CD4-positive, alpha-beta T cell treated with Interleukin-6 at 100 ng/mL for 8 hours (primary cell): ENCODE measurements at places on chromosomes 5 and 9.

- DNase-seq, result no peak
Observed at GRCh38 chr5:151081431-151082281, 822 bp upstream of the TNIP1 start.

GRCh38 chr9:15834541-15834940 is 281.7 kb downstream of the CCDC171 start:
- no peak for DNase-seq

DNA sequence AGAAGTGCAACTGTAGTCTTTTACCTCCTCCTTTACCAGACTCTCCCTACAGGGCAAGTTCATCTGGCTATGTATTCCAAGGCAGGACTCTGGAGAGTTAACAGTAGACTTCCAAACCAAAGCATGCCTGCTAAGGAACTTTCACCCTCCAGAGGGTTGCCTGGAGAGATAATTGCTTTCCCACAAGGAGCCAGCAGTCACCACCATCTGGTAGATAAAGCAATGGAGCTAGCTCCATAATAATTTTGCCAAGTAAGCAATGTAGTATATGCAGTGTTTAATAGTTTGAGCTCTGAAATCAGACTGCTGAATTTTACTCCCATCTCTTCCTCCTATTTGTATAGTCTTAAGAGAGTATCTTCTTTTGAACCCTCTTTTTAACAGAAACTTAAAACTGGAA is 566.8 kb upstream of the PTGER4 start:
- no peak for DNase-seq

DNA sequence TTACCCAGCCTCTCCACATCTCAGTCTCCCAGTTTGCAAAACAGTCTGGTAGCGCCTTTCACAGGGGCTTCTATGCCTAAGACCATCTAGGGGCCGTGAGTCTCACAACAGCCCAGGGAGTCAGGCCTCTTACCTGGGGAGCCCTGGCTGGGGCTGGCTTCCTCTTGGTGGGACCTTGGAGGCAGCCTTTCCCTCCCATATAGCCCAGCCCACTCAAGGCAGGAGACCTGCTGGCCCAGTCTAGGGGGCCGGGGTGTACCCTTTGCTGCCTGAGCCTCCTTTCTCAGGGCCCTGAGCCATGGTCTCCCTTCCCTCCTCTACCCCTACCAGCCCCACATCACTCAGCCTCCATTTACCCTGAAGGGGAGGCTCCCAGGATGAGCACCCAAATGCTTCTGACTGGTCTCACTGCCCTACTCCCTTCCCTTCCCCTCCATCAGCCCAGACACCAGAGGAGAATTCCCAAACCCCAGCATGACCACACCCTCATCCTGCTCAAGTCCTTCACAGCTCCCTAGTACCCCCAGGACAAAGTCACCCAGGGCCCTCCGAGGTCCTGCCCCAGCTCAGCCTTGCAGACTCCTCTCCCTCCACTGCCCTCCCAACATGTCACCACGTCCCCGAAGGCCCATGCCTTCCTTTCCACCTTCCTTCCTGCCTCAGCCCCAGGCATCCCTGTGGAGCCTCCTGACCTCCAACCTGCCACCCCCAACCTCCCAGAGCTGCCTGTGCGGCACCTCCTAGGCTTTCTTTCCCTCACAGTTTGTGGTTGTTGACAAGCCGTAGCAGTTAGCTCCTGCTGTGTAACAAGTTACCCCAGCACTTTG is 55.3 kb downstream of the BARX1 start:
- DNase-seq, result no peak

GRCh38 chr5:75663579-75664284 is 52.5 kb downstream of the ANKDD1B start:
- DNase-seq, result no peak

GRCh38 chr5:126806-127205 is 34.8 kb downstream of the PLEKHG4B start:
- DNase-seq, result no peak
